ENCODE measurements at places on chromosomes 6 and 20.

GRCh38 chr6:83038246-83038645 lies 27.4 kb downstream of the UBE3D start:
- DNase-seq: no peak

GRCh38 chr20:37265152-37265551 lies 3.5 kb upstream of the GHRH start:
- no peak for DNase-seq

DNA sequence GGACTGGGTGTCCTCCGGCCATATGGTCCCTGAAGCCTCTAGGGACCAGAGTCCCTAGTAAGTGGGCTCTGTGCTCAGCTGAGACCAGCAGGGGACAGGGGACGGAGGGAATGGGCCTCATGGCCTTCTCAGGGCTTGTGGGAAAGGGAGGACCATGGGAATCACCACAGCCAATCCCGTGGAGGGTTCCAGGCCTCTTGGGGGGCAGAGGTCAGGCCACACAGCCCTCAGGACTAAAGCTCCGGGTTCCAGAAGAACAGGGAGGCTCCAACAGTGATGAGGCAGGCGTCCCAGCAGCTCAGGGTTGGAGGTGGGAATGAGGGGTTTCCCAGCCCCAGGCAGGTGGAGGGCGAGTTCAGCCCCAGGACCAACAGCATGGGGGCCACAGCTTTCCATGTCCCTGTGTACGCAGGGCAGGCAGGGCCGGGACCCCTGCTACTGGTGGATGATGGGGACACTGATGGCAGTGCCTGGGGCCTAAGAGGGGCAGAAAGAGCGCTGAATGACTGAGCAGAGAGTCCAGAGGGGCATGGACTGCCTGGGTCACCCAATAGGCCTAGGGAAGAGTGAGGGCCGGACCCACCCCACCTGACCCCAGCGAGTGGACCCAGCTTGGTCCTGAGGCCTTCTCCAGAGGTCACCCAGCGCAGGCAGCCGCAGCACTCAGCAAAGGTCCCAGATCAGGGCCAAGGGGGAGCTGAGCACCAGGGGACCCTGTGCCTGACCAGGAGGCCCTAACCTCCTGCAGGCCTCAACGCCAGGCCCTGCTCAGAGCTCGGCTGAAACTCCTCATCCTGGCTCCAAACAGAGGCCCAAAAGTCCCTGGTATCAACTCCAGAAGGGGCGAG lies 8.8 kb downstream of the MYL9 start:
- DNase-seq: no peak

DNA sequence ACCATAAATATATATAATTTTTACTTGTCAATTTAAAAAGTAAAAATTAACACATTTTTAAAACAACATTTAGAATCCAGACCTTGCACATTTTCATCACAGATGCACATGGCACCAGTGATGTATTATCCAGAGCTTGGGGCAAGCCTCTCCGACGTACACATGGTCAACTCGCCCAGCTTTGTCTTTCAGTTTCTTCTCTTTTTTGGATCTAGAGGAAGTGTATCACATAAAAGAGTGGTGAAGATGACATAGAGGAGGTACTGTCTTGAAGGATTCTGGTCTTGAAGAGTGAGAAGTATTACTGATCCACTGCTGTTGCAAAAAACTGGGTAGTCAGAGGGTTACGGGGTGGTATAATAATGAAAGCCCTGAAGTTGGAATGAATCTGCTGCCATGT lies 46.9 kb upstream of the TAB2 start:
- DNase-seq: no peak

DNA sequence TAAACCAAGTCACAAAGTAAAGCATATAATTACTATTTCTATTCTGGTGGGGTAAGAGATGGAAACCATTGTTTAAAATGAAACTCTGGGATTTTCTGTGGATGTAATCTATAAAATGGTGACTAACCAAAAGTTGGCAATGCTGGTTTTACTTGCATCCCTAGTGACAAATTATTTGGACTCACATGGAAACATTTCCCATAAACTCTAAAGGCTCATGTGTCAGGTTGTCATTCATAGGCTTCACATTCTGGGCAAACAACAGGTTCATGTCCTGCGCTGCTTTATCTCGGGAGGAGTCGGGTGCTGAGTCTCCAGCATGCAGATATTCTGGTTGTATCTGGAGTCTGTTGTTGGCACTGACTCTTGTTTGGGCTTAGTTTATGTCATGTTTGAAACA lies 98.0 kb upstream of the SCP2D1 start:
- no peak for DNase-seq

DNA sequence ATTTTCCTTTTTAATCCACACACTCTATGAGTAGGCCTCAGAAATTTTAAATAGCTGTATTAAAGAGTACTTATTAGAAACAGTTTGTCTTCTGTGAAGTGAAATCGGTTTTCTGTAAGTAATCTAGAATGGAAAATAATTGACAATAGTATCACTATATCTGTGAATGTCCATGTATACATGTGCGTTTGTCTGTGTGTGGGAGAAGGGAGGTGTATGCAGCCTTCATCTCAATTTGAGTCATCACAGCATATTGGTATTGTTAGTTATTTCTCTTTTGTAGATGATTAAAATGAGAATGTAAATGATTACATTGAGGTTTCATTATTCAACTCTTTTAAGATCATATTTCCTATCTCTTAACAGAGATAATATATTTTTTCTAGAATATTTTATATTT lies 206.0 kb downstream of the EYS start:
- no peak for DNase-seq

DNA sequence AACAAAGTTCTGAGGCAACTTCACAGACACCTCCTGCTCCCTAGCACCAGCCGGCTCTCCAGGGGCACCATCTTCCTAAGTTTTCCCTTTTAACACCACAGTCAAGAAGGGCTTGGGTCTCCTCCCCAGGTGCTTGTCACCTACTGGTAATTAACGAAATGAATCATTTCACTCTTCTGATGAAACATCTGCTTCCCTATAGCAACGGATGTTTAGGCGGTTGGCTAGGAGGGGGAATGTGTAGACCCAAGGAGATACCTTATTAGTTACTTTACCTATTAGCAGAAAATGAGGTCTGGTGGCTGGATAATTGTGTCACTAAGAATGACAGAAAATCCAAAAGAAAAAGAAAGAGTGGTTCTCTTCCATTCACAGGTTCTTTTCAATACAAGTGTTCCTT lies 46.3 kb upstream of the FABP7 start:
- no peak for DNase-seq

- DNase-seq: no peak
These were observed 26.8 kb downstream of the TGM2 start for GRCh38 chr20:38138086-38138778.

DNA sequence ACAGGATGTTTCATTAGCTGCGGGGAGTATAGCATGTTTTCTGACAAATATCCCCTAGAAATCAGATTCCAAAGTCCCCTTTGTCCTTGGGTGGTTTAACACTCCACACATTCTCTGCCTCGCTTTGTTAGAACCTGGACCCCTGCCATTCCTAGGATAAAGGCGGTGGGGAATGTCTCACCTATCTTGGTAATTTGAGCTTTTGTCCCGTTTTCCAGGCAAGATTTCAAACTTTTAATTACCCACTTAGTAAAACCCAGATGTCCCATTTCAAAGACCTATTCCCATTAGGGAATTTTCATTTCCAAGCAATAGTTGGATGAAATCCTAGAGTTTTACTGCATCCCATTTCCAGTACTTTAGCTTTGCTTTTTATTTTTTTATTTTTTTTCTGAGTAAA lies 501.0 kb upstream of the MAP3K7 start:
- DNase-seq: no peak

GRCh38 chr6:170018936-170019817 lies 267.8 kb downstream of the ERMARD start:
- no peak for DNase-seq

GRCh38 chr6:8429821-8430220 lies 5.5 kb downstream of the SLC35B3 start:
- no peak for DNase-seq

DNA sequence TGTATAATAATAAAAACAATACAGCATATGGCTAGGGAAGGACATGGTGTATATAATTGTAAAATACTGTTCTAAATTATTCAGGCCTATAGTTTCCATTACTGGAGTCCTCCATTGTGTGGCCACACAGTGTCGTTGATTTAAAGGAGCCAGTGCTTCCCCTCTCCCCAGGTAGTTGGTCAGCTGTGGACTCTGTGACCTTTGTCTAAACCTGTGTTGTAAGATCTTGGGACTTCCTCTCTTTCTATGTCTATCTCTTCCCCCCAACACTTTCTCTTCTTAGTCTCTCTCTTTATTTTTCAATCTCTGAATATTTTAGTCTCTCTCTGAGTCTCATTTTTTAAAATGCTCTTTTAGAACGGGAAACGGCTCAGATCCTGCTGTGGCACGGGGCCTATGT lies 35.6 kb downstream of the BRPF3 start:
- no peak for DNase-seq

Measured in KG1 (cell line).